Iris pigment epithelial cell (primary cell): ENCODE measurements at places on chromosomes 2 and 18.
A peak's percentile ranks its signal among the peaks of the same experiment; 100 is the strongest.

- no peak for DNase-seq
These were observed 39.9 kb downstream of the PLEKHB2 start for GRCh38 chr2:131145040-131145439.

- DNase-seq: peak; percentile 67
These were observed 72.3 kb downstream of the FMNL2 start for GRCh38 chr2:152407204-152407721.

- DNase-seq: peak; percentile 85
These were observed 55.7 kb downstream of the CCDC93 start for GRCh38 chr2:117958186-117958585.

- no peak for DNase-seq
These were observed 278.3 kb downstream of the NAPG start for GRCh38 chr18:10804126-10804525.

- DNase-seq: peak; percentile 45
These were observed 9.8 kb upstream of the ERBB4 start for GRCh38 chr2:212548455-212548819.

DNA sequence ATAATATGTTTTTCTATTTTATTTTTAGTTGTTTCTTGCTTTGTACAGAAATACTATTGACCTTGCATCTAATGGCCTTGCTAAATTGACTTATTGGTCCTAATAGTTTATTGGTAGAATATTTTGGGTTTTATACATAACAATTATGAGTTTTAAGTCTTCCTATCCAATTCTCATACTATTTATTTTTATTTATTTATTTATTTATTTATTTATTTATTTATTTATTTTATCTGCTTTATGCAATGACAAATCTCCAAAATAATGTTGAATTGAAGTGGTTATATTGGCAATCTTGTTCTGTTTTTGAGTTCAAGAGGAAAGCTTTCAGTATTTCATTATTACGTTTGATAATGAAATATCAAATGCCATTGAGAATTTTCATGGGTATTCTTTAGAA lies 488.3 kb downstream of the CDH2 start:
- no peak for DNase-seq

DNA sequence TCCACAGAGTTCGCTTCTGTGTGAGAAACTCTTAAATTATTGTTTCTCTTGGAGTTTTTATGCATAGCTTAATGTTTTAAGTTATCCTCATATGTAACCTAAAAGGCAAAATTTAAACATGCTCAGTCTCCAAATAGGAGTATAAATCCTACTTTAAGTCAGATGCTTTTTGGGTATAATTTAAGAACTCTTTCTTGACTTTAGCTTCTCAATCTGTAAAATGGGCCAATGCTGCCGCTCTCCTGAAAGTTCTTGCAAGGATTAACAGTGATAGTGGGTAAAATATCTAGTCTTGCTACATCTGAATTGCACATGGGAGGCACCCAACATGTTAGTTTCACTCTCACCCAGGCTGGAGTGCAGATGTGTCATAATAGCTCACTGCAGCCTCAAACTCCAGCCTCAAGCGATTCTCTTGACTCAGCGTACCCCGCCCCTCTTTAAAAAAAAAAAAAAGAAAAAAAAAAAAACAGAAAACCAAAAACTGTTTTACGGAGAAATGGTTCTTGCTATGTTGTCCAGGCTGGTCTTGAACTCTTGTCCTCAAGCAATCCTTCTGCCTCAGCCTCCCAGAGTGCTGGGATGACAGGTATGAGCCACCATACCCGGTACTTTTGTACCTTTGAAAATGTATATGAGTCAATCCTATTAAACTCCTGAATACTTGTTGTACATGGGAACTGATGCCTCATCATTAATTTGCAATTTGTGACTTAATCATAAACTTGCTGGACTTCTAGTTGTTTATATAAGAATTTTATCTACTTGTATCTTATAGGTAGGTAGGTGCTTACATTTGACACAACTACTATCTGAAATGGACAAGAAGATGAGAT lies 1.8 kb downstream of the FBXO48 start:
- DNase-seq: peak; percentile 41

DNA sequence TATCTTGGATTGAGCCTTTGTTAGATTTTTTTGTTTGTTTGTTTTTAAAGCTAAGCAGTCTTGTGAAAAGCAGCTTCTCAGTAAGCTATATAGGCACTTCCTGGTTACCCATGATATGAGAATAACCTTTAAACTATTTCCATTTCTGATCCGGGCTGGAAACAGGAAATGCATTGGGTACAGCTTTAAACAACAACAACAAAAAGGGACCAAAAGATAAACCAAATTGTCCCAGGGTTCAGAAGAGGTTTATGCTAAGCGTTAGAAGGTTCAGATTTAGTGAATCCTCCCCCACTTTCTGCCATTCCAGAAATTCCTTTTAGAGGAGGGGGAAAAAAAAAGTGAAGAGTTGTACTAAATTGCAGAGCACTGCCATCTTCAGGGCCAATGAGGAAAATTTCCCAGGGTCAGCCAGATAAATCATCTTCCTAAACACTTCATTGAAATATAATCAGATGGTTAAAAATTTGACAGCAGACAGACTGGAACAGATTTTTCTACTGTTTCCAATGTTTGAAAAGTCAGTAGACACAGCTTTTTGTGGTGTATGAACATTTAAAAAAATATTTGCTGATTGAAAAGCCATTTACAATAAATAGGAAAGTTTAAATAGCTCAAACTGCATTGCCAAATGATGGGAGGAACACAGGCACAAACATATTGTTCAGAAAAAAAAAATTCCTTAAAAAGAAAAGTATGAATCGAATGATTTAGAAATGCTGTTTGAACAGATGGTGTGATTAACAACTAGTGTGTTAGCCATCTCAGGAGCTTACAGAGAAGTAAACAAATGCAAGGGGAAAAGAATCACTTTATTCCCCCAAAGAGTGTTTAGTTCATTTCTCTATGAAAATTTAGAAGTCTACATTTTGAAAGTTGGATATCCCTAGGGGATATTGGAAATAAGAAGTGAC lies 189.9 kb upstream of the TANK start:
- DNase-seq: peak; percentile 88

- no peak for DNase-seq
These were observed 21.9 kb upstream of the MTERF4 start for GRCh38 chr2:241123816-241124536.

GRCh38 chr2:128967646-128968045 lies 649.0 kb upstream of the HS6ST1 start:
- DNase-seq: no peak

- peak; percentile 7 for DNase-seq
These were observed 158.9 kb downstream of the CCDC148 start for GRCh38 chr2:158297606-158298005.

- peak; percentile 76 for DNase-seq
These were observed 80.5 kb downstream of the EHBP1 start for GRCh38 chr2:62785810-62786597.

DNA sequence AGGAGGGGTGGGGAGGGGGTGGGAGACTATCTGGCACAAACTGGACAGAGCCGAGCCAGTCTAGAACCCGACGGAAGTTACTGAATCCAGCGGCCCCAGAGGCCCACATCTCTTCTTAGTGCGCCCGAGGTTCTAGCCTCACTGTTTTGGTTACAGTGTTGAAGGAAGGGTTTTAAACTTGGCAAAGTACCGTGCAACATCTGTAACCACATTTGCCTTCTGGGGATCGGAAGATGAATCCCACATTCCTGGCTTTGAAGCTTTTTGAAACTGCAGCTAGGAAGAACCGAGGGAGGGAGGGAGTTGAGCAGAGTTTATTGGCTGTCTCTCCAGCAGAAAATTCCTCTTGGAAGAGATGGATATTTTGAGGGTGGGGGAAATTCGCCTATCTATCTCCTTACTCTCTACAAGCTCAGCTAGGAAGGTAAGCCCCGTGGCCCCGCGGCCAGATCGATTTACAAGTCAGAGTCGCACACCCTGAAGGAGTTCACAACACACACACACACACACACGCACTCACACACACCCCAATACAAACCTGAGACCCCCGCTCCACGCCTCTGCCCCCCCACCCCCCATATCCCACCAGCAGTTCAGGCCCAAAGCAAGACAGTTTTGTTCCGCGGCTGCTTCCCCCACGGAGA lies 1.0 kb downstream of the ACVR1 start:
- DNase-seq: peak; percentile 83

- no peak for DNase-seq
These were observed 23.3 kb downstream of the KLF7 start for GRCh38 chr2:207142461-207142860.
